Activated CD4-positive, CD25-positive, alpha-beta regulatory T cell treated with anti-CD3 and anti-CD28 coated beads, Interleukin-2, amount 50 U/mL, for 16 hours (primary cell): ENCODE measurements at places on chromosomes 1 and 21.

GRCh38 chr1:212402666-212403321, 11.9 kb downstream of the PACC1 start:
- no peak for DNase-seq

- DNase-seq, result no peak
Measured at GRCh38 chr21:33767236-33767635, 124.9 kb downstream of the ITSN1 start.

- DNase-seq, result peak; percentile 63
Measured at GRCh38 chr1:19918057-19918456, 5.4 kb downstream of the PLA2G2E start.

- DNase-seq, result no peak
Measured at GRCh38 chr21:32320726-32321125, 22.1 kb downstream of the MRAP start.

DNA sequence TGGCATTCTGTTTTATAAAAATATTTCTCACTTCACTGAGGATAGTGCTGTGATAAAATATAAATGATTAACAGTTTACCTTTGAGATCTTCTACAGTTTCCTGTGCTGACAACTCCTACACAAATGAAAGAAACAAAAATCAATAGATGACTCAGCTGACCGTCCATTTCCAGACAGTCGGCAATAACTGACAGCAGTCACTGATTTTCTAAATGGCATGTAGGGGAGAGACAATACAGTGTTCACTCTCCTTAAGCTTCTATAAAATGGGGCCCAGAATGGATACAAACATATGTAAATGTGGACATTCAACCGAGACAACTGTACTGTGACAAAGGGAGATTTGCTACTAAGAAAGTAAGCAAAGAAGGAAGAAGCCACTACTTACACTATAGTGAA, 34.3 kb downstream of the PCNX2 start:
- DNase-seq, result no peak

DNA sequence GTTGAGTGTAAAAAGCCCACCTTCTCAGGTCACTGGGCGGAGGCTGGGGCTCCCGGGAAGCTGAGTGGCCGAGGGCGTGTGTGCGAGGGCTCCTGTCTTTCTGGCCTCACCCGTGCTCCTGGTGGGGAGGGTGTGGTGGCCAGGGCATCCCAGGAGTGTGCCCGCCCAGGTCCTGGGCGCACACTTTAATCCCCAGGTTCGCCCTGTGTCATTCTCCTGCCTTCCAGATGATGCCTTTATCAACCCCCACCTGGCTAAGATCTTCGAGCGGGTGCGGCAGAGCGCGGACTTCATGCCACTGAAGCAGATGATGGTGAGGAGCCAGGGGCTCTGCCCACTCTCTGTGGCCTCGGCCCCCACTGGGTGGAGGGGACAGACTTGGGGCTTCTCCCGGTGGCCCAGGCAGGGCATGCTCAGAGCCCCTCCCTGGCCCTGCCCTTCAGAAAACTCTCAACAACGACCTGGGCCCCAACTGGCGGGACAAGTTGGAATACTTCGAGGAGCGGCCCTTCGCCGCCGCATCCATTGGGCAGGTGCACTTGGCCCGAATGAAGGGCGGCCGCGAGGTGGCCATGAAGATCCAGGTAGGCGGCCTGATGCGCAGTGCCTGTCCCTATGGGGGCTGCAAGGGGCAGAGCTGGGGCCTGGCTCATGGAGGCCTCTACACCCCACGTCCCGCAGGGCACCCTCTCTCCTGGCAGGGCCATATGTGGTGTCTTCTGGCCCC, 42.5 kb downstream of the COQ8A start:
- no peak for DNase-seq

GRCh38 chr1:22636353-22636752, at the start of gene C1QA:
Gene C1QA (plus strand): TSS chr1:22636628. CDS start chr1:22637617, 989 bp downstream.
- DNase-seq, result no peak

DNA sequence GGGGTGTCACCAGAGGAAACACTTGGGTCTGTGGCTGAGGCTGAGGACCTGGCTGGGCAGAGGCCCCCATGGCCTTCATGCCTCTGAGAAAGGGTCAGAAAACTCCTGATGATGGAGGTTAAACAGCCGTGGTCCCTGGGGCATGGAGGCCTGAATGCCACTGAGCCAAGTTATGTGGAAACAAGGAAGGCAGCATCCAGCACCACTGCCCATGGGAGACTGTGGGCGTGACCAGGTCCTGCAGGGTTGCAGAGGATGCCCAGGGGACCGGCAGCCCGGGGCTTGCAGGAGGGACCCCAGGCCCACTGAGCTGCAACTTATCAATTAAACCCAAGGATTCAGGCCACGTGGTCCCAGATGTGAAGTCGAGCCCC, 18.9 kb upstream of the COL6A2 start:
- no peak for DNase-seq

DNA sequence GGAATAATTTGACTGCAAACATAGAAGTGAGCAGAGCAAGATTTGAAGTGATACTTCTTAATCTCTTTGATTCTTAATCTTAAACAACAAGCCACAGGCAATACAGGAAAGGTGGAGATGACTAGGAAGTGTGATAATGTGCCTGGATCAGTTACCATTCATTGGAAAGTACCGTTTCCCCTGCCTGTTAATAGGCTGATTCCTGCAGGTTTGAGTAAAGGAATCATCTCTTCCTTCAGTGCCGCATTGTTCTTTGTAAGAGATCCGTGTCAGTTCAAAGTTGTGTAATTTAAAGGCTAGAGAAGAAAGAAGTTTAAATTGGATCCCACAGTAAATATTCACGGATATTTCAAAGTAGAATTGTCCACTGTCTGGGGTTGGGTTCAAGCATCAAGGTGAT, 43.5 kb upstream of the BCL10 start:
- no peak for DNase-seq

GRCh38 chr1:166691476-166691875, 147.8 kb upstream of the POGK start:
- no peak for DNase-seq

DNA sequence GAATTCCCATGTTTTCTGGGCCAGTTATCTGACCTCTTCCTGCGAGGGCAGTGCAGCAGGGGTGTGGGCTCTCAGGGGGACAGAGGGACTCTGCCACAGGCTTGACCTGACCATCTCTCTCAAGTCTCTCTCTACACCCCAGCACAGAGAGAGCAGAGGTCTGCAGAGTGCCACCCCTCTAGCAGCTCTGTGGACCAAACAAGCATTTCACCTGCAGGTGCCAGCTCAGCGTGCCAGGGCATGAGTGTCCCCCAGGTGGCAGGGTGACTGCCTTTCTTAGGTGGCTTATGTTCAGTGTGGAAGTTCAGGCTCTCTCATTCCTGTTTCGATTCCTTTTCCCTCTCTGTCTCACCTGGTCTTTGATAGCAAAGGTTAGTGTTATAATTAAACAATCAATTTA, 191.3 kb downstream of the CACNA1E start:
- DNase-seq, result no peak

- no peak for DNase-seq
Measured at GRCh38 chr1:58785442-58786058, 1.7 kb upstream of the JUN start.

DNA sequence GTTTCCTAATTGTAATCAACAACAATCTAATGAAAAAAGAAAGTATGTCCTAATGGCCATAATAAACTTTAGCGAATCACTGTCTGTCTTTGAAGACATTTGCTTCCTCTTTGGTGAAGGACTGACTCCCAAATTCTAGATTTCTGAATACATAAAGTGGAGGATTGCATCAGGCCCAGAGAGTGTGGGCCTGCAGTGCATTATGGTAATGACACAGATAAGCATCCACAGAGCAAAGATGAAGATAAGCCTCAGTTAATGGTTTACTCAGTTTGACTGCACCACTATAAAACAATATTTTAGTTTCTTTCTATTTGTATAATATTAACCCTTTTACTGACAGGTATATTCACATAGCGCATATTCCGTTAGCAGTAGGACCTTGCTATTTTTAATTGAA, 365.5 kb downstream of the KCTD3 start:
- DNase-seq, result no peak

GRCh38 chr1:154512760-154513159, 10.5 kb upstream of the SHE start:
- DNase-seq, result no peak

GRCh38 chr21:44993321-44994046, 53.7 kb downstream of the SLX9 start:
- DNase-seq, result no peak

GRCh38 chr1:79704067-79704466, 697.5 kb upstream of the ADGRL4 start:
- DNase-seq, result no peak

DNA sequence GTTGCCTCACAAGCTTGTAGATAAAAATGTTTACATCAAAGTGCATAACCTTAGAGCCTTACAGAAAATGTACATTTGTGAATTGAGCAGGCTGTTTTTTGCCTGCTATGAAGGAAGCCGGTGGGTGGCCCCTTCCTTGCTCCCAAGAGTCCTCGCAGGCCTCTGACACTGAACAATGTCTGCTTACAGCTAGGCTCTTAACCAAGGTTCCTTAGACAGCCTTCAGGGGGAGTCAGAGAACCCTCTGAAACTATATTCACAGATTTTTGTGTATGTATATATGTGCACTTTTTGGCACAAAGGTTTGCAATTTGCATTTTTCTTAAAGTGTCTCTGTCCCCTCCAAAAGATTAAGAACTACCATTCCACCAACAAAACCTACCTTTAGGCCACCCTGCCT, 282.6 kb downstream of the BARHL2 start:
- DNase-seq, result no peak

DNA sequence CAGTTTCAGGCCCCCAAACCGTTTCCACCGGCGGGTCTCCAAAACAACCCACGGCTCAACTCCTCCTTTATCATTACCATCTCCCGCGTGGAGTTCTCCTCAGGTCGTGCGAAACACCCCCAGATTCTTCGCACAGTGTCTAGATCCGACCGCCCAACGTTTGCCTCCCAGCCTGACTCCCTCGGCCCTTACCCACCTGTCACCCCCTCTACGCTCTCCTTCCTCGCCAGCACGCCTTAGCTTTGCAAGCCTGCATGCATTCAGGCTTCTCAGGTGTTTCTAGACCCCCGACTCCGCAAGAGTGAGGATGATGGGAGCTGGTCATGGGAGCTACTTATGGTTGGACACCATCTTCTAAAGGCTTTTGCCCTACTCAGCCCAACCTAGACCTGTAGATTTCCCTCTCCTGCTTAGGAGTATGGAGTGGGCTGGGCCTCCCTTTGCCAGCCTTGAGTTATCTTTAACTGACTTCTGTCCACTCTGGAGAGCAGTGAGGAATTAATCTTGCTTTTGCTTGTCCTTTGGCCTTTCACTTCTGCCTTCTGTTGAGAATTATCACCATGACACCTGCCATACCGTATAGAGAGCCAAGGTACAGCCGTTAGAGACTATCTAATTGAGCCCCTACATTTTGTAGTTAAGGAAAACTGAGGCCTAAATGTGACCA, 865 bp downstream of the ATP5IF1 start:
- no peak for DNase-seq

- no peak for DNase-seq
Measured at GRCh38 chr1:84319662-84320061, 18.2 kb downstream of the SAMD13 start.

GRCh38 chr1:23282957-23283356, 61.1 kb downstream of the HNRNPR start:
- DNase-seq, result no peak

DNA sequence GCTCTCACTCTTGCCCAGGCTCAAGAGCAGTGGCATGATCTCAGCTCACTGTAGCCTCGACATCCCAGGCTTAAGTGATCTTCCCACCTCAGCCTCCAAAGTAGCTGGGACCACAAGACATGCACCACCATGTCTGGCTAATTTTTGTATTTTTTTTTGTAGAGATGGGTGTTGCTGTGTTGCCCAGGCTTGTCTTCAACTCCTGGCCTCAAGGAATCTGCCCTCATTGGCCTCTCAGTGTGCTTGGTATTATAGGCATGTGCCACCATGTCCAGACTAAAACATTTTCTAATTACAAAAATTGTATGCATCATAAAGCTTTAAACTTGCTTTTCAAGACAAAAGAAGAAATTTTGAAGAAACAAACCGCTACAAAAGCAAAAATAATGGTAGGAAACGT, 20.1 kb downstream of the CBR1 start:
- DNase-seq, result no peak

- DNase-seq, result no peak
Measured at GRCh38 chr1:204802401-204803175, 68.1 kb upstream of the NFASC start.

GRCh38 chr21:36113647-36114428, 21.0 kb upstream of the CBR3 start:
- DNase-seq, result no peak

DNA sequence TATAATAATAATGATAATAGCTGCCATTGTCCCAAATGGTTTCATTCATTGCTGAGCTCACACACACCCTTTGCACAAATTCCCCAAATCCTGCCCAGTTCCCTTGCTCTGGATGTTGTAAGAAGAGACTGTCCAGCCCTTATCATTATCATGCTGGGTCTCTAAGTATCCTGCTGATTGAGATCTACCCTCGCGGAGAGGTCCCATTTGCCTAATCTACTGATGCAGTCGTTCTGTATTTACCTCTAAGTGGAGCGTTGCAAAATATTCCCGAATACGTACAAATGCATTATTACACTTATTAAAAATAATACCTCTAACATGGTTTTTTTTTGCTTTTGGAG, 51.2 kb downstream of the TNFRSF8 start:
- no peak for DNase-seq

- no peak for DNase-seq
Measured at GRCh38 chr1:98926597-98926996, 78.1 kb downstream of the PLPPR5 start.

- DNase-seq, result no peak
Measured at GRCh38 chr1:219650880-219651279, 38.0 kb upstream of the ZC3H11B start.

DNA sequence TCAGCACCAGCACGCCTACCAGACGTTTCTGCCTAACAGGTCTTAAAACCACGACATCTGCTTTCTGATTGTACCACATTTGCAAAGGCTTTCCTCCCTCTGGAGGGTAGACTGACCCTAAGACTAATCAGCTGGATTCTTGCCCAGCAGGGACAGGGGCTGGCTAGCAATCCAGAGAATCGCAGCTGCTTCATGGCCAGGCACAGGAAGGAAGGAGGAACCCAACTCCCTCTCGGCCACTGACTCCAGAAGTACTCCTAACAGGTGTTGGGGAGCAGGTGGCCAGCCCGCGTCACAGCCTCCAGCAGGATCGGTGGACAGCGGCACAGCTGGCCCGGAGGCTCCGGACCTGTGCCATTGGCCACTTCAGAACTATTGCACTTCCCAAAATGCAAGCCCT, 180.8 kb downstream of the NPHP4 start:
- DNase-seq, result no peak
